ENCODE measurements at places on chromosomes 5 and 9. TPM values are rescaled to one million over a fixed set of nuclear protein-coding genes. Genes with fewer than 3 reads are reported as not detected.

DNA sequence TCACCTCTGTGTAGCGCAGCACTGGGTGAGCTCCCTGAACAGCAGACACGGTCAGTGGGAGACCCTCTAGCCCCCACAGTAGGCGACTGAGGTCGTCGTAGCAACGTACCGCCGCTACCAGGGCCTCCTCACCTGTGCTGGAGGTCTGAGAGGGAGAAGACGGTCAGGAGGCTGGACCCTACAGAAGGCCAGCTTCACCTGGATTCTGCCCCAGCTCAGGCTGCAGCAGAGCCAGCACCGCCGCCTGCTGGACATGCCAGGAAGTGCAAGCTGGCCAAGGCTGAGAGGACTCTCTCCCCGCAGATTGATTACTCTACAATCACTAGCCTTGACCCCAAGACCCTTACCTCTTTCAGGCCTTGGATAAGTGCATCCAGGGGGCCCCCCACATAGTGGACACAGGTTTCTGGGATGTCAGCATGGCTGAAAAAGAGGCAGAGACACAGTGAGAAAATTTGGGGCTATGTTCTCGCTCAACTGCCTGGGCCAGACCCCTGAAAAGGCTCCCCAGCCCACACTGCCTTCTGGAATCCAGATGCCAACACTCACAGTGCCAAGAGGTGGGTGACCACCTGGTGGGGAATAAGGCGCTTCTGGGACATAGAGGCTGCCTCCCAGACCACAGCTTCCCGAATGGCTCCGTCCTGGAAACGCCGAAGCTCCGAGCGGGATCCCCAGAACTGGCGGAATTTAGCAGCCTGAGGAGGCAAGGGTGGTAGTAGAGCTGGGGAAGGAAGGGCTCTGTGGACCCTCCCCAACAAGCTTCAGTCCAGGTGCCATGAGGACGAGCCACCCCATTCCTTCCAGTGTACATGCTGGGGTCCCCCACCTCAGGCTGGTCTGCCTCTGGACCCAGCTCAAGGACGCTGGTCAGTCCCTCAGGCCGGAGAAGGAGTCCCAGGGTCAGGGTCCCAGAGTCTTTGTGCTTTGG lies 6.9 kb downstream of the NOL6 start:
- DNase-seq: peak; percentile 88

- DNase-seq: no peak
These were observed 161.1 kb downstream of the CSNK1G3 start for GRCh38 chr5:123673107-123673506.

GRCh38 chr5:40475561-40475960 lies 204.2 kb upstream of the PTGER4 start:
- DNase-seq: no peak

The PCDHA9 gene
- 1.4 TPM for total RNA-seq

The GAPT gene
- not detected for total RNA-seq

The IFNA2 gene
- total RNA-seq: not detected
